ENCODE measurements at places on chromosomes 13 and 19.

GRCh38 chr13:44308352-44308751 is 65.3 kb upstream of the SERP2 start:
- no peak for DNase-seq

DNA sequence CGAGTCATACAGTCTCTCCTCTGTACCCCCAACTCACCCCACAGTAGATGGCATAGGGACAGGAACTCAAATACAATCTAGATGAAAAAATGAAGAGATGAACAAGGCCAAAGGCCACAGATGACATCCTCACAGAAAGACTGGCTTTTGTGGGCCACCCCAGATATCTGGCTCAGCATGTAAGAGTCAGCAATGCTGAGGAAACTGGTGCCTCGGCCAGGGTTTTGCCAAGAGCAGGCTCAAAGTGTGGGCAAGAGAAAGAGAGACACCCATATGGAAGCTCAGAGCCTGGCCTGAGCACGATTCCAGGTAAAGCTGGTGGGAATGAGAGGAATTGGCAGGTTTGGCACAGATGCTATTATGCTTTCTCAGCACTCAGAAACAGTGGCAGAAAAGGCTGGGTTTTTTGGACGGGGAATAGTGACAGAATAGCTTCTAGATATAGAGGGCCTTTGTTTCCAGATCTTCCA is 460.6 kb downstream of the FOXO1 start:
- no peak for DNase-seq

- no peak for DNase-seq
Measured at GRCh38 chr13:27627380-27627779, 5.7 kb downstream of the POLR1D start.

DNA sequence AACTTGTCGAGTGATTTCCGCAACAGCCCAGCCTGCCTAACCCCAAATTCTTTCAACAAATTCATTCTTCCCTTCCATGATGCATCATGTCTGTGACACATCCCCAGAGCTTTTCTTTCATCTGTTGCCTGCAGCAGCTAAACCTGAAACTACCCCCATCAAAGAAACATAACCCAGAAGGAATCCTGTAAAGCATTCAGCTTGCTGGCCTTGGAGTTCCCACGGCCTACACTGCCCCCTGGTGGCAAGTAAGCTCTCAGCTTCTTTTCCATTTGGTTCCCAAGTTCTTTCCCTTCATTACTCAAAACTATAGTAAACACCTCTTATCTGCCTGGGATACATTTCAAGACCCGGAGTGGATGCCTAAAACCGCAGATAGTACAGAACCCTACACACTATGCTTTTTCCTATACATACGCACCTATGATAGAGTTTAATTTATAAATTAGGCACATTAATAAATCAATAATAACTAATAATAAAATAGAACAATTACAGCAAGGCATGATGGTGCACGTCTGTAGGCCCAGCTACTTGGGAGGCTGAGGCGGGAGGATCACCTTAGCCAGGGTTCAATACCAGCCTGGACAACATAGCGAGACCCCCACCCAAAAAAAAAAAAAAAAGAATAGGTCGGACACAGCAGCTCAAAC is 7.4 kb downstream of the ETHE1 start:
- peak; percentile 87 for DNase-seq

GRCh38 chr19:14002571-14003250 is 3.4 kb downstream of the RFX1 start:
- no peak for DNase-seq

- peak; percentile 48 for DNase-seq
Measured at GRCh38 chr19:49210901-49211451, 53.4 kb downstream of the TRPM4 start.

DNA sequence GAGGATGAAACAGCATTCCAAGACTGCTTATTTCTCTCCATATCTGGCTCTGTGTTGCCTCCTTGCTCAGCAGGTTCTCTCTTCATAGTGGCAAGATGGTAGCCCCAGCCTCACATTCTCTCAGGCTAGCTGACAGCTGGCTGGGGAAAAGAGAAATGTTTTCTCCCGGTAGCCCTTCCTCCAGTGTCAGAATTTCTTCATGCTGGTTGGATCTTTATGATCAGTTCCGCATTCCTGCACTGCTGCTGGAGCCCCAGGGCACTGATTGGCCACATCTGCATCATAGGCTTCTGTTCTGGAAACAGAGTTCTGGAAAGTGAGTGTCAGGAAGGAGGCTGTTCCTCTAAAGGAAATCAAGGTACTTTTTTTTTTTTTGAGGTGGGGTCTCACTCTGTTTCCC is 24.6 kb downstream of the POP4 start:
- DNase-seq = no peak

GRCh38 chr19:31262725-31263191 is 86.5 kb downstream of the TSHZ3 start:
- DNase-seq = peak; percentile 67

DNA sequence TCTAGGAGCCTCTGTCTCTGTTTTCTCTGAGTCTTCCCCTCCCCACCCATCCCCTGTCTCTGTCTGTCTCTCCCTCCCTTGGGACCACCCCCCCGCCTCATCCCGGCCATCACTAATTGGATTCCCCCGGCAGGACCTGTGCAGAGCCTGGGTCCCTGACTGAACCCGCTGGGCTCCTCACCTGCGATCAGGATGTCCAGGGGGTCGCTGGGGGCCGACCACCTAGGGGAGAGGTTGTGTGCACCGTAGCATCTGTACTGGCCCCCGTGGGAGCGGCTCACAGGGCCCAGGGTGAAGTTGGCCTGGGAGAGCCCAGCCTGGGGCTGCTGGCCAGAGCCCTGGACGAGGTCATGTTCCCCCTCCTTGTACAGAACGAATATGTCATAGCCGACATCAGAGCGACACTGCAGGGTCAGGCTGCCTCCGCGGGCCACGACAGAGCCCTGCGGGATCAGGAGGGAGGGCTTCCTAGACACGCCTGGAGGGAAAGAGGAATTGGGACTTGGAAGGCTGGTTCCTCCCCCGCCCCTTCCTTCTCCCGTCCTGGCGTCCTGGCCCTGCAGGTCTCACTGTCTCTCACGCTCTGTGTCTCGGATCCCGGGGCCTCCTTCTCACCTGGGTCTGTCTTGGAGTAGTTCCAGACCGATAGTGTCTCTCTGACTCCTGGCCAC is 1.8 kb downstream of the LILRB5 start:
- no peak for DNase-seq

DNA sequence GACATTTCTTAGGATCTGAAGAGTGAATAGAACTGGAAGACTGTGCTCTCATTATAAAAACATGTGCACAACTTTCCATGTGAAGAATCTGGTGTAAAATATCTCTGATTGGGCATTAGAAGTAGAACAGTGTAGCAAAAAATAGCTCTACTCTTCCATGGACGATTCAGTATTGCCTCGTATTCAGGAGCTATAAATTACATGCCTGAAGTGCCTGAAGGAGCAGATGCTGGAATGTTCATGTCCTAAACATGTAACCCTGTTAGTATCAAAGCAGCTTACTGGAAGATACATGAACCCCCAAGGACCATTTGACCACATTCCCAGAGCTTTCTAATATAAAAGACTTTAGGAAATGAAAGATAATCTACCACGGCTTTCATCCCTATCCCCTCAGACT is 528.9 kb downstream of the DACH1 start:
- no peak for DNase-seq

DNA sequence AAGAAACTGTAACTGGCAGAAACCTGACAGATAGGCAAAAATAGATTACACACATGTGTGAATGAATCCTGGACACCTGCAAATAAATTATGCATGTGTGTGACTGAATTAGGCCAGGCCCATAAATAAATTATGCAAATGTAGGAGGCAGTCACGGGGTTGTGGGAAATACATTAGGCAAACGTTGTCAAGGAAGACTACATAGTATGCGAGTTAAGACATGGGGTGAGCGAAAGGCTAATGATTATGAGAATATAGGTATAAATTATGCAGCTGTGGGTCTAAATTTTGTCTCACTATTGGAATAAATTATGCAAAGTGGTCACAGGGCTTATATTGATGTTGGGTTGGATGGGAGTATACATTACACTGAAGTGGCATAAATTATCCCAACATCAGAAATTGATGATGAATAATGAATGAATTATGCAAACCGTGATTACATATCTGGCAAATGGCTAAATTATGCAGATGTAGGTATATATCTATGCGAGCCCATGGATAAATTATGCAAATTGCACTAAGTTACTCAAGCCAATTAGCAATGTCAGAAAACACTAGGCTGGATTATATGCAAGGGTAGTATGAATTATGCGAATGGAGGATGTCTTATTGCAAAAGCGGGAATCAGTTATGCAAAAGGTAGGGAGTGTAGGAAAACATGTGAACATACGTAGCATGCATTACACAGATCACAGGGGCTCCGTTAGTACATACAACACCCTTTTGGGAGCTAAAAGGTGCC is 6.8 kb downstream of the SLC8A2 start:
- DNase-seq = no peak

GRCh38 chr13:45337395-45337794 is 3.6 kb downstream of the TPT1 start:
- DNase-seq = no peak

DNA sequence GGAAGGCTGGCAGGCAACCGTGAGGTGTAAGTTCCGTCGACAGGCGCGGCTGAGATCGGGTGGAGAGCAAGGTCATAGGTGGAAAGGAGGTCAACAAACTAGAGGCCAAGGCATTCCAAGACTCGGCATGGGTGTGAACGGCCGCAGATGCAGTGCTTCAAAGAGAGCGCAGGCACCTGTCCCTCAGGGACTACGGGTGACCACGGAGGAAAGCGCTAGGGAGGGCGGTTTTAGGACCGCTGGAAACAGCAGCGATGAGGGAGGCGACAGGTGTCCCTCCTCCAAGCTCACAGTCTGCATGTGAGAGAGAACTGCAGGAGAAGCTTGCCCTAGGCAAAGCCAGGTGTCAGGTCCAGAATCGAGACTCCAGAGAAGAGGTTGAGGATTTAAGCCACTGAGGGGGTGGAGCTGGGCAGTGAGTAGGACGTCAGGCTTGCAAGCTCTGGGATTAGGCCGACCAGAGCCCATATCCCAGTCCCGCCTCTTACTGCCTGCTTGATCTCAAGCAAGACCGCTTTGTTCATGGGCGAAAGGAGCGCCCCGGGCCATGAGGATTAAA is 1.6 kb upstream of the MLNR start:
- peak; percentile 23 for DNase-seq

DNA sequence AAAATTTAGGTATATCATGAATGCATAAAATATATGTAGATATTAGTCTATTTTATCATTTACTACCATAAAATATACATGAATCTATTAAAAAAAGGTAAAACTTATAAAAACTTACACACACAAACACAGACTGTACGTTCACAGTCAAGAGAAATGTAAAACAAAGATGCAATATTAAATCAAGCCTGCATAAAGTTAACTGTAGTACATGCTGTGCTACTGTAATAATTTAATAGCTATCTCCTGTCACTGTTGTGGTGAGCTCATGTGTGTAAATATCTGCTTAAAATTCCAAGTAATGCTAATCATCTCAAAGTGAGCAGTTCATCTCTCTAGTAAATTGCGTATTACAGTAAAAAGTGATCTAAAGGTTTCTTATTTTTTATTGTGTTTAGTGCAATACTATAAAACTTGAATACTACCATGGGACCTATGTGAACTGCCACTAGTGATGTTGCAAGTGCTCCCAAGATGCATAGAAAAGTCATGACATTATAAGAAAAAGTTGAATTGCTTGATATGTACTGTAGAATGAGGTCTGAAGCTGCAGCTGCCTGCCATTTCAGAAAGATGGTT is 762 bp upstream of the ZNF233 start:
- no peak for DNase-seq

DNA sequence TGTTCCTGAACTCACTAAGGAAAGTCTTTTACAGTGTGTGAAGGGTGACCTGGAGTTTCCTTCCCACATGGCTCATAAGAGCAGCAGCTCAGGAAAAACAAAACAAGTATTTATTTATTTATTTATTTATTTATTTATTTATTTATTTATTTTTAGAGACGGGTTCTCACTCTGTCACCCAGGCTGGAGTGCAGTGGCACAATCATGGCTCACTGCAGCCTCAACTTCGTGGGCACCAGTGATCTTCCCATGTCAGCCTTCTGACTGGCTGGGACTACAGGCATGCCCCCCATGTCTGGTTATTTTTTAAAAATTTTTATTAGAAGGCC is 10.4 kb downstream of the ARL11 start:
- DNase-seq = no peak

- DNase-seq = no peak
Measured at GRCh38 chr13:33787051-33787591, 30.8 kb upstream of the RFC3 start.

DNA sequence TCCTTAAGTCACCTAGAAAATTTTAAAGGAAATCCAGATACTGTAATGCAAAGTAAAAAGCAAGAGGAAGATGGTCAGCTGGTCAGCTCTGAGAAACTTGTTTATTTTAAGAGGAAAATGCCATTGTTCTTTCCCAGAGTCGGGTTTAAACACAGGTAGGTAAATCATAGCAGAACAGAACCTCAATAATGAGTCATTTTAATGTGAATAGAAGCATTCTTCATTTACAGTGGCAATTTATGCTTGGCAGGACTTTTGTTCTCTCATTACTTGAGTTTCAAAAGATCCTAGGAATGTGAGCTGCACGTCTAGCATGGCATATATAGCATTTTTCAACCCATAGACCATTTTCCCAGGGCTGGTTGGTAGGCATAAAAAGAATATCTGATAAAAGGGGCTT is 132.3 kb downstream of the LIG4 start:
- DNase-seq = no peak

- DNase-seq = no peak
Measured at GRCh38 chr13:29568731-29569130, 26.8 kb downstream of the SLC7A1 start.

DNA sequence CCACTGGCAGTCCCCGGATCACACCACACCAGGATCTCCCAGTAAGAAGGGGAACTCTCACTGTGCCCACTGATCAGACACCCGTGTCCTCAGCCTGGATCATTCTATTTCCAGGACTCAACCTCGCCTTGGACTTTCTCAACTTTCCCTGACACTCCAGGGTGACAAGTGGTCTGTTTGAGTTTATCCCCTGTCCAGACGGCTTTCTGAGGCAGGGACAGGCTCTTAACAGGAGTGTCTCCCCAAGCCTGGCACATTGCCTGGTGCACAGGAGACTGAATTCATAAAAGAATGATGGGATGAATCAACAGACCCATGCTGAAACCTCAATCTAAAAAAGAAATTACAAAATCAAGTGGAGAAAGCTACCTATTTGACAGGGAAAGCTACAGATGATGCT is 606.6 kb downstream of the EFNB2 start:
- no peak for DNase-seq

DNA sequence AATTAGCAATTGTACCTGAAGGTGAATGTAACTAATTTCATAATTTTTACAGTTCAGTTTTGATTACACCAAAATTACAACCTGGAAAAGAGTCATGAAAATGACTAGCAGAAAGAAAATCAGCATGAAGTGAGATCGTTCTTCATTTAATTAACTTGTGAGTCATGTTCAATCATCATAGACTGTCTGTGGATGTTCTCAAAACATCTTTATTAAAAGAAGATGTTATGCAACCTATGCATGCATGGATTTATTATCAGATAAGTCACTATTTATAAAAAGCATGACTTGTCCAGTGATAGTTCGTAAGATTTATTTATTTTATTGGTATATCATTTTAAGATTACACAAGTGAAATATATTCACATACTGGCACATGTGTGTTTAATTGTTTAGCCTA is 245.9 kb downstream of the ITGBL1 start:
- no peak for DNase-seq
